ENCODE measurements at places on chromosomes 1 and 21.

DNA sequence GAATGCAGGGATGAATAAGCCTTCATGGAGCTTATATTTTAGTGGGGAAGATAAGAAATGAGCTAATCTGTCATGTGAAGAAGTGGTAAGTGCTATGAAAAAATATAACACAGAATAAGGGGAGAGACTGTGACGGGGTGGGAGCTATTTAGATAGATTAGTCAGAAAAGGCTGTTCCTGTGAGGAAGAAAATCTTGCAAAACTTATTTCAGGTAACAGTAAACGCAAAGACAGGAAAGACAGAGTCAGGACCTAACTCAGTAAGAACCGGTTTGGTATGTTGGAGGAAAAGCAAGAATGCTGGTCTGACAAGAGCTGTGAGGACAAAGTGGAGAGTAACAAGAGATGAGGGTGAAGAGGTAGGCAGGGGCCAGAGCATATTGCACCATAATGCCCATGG, 22.0 kb downstream of the GNAI3 start:
- peak; percentile 72 for DNase-seq

DNA sequence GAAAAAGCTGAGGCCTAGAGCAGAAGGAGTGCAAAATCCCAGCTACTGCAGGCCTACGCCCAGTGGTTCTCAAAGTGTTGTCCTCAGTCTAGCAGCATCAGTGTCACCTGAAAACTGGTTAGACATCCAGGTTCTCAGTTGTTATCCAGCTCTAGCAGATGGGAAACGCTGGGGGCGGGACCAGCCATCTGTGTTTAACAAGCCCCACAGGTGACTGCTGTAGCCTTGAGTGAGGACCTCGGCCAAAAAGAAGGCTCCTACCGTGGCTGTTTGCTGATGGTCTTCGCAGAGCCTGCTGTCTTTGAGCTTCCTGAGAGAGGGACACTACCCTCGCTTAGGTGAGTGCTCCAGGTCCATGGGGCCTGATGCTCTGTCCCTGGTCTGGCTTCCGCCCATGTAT, 69.7 kb downstream of the LRRN2 start:
- DNase-seq, result no peak

DNA sequence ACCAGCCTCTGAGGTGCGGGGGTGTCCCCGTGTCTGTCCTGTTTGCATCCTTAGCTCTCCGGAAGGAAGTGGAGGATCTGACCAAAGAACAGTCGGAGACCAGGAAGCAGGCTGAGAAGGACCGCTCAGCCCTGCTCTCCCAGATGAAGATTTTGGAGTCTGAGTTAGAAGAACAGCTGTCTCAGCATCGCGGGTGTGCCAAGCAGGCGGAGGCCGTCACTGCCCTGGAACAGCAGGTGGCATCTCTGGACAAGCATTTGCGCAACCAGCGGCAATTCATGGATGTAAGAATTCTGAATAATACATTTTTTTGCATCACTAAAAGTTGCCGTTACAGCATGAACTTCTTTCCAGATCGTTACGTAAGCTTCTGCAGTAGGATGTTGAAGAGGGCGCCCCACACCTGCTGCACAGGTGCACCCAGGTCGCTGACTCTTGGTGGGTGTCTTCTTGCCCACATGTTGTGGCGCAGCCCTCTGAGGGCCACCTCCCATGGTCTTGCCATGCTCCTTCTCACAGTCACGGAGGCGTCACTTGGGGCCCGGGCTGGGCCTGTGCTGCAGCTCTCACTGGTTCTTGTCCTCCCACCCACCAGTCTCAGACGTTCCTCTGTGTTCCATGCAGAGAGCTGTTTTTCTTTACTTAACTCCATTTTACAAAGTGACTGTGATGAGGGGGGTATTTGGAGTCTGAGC, 61.3 kb upstream of the DIP2A start:
- no peak for DNase-seq

GRCh38 chr21:34091032-34091431, 17.7 kb downstream of the MRPS6 start:
- DNase-seq, result no peak

- no peak for DNase-seq
Measured at GRCh38 chr21:22743085-22743484, 1744.9 kb downstream of the NCAM2 start.

GRCh38 chr21:29940361-29940760, 565 bp upstream of the GRIK1 start:
- DNase-seq, result no peak

- DNase-seq, result no peak
Measured at GRCh38 chr1:222794656-222795474, 20.0 kb upstream of the DISP1 start.

DNA sequence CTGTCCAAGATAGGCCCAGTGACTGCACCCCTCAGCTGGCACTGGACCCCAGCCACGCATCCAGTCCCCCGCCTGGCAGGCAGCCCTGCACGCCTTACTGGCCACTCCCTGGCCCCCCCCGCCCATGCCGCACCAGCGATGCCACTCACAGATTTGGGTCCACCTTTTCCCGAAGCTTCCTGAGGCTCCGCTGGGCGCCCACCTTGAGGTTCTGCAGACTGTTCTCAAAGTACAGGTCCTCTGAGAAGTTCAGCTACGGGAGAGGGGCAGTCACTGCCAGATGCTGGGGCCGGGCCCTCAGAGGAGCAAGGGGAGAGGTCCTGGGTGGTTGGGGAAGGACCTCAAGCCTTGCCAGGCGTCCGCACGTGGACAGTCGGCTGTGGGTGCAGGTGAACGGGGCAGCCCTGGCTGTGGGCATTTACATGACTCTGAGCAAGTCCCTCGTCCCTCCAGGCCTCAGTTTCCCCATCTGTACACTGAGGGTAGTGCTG, 8.1 kb downstream of the PRXL2B start:
- DNase-seq, result no peak

DNA sequence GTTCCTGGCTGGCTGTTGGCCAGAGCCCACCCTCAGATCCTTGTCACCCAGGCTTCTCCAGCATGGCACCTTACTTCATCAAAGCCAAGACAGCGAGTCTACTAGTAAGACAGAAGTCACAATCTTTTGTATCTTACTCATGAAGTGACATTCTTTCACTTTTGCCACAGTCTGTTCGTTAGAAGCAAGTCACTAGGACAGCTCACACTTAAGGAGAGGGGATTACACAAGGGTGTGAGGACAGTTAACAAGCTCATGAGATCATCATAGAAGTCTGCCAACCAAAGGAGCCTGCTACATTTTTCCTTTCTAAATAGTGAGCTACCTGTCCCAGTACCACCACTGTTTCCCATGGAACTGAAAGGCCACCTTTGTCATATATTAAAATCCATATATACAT, 61.5 kb downstream of the PACC1 start:
- no peak for DNase-seq

DNA sequence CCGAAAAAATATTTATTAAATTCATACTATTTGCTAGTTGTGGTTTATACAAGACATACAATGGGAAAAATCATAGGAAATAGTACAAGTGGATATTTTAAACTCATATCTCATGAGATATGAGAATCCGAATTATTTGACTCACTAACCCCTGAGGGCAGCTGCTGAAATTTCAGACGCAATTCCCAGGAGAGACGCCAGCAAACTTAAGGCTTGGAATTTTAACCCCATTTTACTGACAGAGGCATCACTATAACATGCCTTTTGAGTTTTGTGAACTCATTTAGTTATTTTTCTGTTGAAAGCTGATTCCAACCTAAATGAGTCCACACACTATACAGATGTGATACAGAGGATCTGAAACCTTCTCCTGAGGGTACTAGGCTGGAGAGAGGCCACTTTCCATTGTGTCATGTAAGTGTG, 5.9 kb upstream of the MROH9 start:
- no peak for DNase-seq

DNA sequence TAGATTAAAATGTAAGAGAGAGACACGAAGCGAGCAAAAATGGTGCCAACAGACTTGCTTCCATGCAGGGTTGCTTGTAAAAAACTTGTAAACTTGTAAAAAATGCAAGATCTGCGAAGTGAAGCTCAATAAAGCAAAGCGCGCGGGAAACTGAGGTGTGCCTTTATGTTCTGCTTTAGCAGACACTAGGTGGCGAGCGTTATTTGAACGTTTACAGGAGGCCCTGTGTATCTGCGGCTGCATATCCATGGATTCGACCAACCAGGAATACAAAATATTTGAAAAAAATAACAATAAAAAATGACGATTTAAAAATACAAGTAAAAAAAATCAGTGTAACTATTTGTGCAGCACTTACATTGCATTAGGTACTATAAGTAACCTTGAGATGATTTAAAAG, 1.5 kb downstream of the UBE2G2 start:
- DNase-seq, result no peak

DNA sequence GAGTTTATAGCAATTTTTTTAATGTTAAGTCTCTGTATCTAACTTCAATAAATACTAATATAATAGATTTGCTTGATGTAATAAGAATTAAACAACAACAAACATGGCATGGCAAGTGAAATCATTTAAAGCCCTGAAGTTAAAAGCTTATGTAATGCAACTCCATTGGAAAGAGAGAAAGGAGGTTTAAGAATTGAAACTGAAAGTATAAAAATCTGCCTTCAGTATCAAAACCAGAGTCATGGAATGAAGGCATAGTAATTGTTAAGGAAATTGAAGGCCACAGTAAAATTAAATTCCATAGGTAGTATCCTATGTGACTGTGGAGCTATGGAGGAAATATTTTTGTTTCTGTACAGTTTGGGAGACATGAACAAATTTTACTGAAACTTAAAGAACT, 55.1 kb downstream of the PRDX6 start:
- no peak for DNase-seq

DNA sequence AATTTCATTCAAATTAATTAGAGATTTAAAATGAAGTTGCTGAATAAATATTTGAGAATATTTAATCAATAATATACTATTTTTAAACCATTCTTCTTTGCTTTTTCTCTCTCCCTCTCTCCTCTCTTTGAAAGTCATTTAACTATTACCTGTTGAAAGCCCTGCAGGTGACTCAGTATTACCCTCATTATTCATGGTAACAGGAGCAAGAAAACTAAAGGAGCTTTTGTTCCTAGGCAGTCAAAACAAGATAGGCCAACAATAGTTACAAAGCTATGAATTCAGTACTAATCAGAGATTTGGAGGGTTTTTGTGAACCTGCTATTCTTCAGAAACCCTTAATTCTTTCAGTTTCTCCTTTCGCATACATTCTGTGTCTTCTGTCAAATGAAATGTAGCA, 721.3 kb upstream of the NCAM2 start:
- DNase-seq, result no peak

- no peak for DNase-seq
Measured at GRCh38 chr21:25640202-25640942, 1.3 kb downstream of the JAM2 start.

- no peak for DNase-seq
Measured at GRCh38 chr1:84619383-84620102, 45.3 kb upstream of the CTBS start.

GRCh38 chr1:106698660-106699059, 357.8 kb upstream of the PRMT6 start:
- no peak for DNase-seq

- DNase-seq, result no peak
Measured at GRCh38 chr1:59271561-59272260, 25.2 kb upstream of the FGGY start.

DNA sequence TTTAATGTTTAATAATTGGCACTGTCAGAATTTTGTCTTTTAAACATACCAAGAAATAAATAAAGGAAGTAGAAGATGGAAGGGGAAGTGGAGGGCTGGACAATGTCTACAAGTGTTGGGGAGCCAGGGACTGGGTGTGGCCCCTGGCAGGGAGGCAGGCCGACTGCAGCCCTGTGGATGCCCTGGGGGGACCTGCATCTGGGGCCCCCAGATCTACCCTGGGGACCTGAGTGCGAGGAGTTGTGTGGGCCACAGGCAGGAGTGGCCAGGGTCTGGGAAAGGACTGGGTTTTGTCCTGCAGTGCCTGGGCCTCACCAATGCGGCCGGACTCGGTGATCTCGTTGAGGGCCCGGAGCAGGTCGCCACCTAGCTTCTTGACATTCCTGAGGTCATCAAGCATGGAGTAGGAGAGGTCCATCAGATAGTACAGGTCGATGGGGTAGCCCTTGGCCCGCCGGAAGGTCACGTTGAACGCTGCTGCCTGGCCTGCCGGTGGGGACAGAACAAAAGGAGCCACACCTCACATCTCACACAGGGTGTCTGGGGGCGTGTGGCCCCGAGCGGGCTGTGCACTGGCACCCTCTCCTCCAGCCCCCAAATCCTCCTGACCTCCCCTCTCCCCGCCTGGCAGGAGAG, 17.5 kb downstream of the ITGB2 start:
- no peak for DNase-seq

- no peak for DNase-seq
Measured at GRCh38 chr1:243765676-243766075, 84.4 kb downstream of the AKT3 start.

DNA sequence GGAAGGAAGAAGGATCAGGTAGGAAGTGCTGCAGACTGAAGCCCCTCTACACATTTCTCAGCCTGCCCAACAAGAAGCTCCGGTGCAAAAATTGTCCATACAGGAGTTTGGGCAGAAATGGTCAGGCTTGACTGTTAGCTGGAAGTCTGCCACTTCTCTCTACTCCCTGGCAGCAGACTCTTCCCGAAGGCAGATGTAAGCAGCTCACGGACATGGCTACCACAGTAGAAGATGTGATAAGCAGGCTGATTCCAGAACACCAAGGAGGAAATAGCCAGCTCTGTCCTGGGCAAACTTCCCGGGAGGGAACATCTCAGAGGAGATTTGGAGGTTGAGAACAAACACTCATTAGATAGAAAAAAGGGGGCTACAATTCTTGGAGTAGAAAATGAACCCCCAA, 52.6 kb downstream of the TRABD2B start:
- no peak for DNase-seq

GRCh38 chr1:65276197-65276939, 33.0 kb upstream of the DNAJC6 start:
- no peak for DNase-seq

DNA sequence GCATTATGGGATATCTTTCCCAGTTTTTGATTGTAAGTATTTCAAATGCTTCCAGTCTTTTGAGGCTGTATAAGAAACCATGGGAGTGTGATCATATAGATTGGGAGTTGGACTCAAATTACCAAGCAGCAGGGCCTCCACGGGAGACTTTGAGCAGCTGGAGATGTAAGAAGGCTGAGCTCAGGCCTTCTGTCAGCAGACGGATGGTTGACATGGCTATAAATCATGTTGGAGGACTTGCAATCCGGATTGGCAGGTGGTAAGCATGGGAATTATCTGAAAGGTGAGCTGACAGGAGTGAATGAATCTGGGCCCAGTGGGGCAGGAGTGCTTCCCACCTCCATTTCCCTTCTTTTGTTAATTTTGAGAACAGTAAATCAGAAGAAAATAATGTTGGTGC, 83.2 kb upstream of the PPM1J start:
- no peak for DNase-seq

DNA sequence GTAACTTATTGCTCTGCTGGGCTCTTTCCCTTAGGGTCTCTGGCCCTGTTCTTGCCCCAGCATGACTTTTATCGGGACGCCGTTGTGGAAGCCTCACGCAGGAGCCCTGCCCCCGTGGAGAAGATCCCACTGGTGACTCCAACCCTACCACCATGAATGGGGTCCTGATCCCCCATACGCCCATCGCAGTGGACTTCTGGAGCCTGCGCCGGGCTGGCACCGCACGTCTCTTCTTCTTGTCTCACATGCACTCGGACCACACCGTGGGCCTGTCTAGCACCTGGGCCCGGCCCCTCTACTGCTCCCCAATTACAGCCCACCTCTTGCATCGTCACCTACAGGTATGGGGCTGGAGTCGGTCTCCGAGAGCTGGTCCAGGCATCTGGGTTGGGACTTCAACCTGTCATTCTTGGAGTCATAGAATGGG, 322 bp downstream of the DCLRE1B start:
- no peak for DNase-seq

Measured in LNCaP clone FGC (cell line).